ENCODE measurements at places on chromosomes 4 and X.

GRCh38 chr4:40099010-40099409, 42.4 kb downstream of the N4BP2 start:
- no peak for DNase-seq

GRCh38 chr4:121114756-121115155, 42.4 kb upstream of the NDNF start:
- no peak for DNase-seq

DNA sequence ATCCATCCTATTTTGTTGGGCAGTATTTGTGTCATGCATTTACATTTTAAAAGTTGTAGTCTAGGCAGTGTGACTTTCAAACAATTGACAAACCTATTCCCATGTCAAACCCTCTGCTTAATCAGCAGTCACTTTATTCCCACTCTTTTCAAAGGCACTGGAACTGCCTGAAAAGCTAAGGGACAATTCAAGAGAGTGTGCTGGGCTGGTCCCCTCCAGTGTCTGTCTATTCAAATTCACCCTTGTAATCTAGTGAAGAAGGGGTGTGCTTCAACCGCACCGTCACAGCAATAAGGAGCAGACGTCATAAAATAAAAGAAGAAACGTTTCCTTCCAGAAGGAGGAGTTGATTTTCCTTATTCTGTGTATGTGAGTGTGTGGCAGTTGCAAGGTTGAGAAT, 197.0 kb upstream of the MAD2L1 start:
- no peak for DNase-seq

- DNase-seq, result no peak
Observed at GRCh38 chr4:13329963-13330362, 154.2 kb downstream of the RAB28 start.

DNA sequence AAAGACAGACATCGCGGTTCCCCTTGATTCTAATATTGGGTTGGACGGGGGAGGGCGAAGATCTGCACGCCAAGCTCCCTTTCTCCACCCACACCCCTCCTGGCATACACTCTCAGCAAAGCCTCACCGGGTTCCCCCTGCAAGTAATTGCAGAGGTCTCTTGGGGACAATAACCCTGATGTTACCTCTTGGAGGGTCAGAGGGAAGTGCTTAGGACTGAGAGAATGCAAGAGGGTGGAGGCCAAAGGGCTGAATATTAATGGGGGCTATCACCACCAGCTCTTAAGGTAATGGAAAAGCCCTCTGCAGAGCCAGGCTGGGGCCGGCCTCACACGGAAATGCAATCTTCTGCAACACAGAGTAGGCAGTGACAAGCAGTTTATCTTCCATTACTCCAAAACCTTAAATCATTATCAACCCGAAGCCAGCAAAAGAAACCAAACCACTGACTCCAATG, 344.1 kb upstream of the GATB start:
- DNase-seq, result no peak

GRCh38 chr4:98758182-98758581, 99.8 kb upstream of the TSPAN5 start:
- DNase-seq, result no peak

- no peak for DNase-seq
Observed at GRCh38 chr4:118683513-118683912, 1.7 kb upstream of the METTL14 start.

- DNase-seq, result no peak
Observed at GRCh38 chr4:7677799-7678301, 243.1 kb upstream of the PSAPL1 start.

DNA sequence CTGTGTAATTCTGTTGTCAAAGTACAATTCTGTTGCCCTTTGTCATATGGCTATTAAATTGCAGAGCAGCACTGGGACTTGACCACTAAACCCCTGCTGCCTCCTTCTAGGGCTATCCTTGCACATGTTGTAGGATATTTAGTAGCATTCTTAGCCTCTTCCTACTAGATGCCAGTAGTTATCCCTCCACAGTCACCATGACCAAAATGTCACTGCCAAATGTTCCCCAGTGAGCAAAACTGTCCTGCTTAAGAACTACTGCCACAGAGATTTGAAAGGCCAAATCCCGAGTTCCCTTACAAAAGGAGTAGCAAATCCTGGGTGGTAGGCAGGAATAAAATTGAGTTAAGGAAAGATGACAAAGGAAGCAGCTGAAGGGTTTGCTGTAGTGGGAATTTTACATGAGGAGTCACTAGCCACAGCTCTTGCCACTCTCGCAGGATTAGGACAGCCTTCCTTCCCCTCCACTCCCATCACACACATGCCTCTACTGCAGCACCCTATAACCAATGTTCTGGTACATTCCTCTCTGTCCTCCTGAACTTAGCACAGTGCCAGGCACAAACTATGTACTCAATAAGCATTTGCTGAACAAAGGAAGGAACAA, 8.4 kb downstream of the APBB2 start:
- DNase-seq, result no peak

GRCh38 chrX:41491267-41492004, 44.3 kb downstream of the NYX start:
- DNase-seq, result no peak

GRCh38 chr4:22637306-22637705, 55.4 kb upstream of the GBA3 start:
- DNase-seq, result no peak

- DNase-seq, result no peak
Observed at GRCh38 chr4:141127884-141128283, 5.4 kb downstream of the RNF150 start.

- DNase-seq, result no peak
Observed at GRCh38 chrX:12901486-12901885, 4.9 kb upstream of the TLR8 start.

GRCh38 chrX:119817130-119817690, 25.8 kb upstream of the RPL39 start:
- no peak for DNase-seq

DNA sequence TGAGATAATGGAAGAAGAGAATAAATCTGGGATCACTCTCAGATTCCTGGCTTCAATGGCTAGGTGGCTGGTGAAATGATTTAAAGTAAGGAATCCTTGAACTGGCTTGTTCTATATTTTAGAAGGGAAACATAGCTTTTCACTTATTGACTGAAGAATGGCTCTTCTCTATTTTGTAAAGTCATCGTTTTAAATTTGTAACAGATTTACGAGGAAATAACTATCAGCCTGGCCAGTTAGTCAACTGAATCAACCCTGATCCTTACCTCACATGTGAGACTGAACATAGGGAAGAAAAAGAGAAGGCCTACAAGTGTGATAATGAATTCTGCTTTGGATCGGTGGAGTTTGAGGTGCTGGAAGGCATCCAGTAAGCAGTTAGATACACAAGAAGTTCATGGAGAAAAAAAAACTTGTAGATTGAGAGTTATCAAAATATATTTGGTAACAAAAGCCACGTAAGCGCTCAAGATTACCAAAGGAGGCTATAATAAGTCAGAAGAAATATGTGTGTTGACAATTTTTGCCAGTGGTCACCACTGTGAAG, 12.0 kb downstream of the AREG start:
- no peak for DNase-seq

DNA sequence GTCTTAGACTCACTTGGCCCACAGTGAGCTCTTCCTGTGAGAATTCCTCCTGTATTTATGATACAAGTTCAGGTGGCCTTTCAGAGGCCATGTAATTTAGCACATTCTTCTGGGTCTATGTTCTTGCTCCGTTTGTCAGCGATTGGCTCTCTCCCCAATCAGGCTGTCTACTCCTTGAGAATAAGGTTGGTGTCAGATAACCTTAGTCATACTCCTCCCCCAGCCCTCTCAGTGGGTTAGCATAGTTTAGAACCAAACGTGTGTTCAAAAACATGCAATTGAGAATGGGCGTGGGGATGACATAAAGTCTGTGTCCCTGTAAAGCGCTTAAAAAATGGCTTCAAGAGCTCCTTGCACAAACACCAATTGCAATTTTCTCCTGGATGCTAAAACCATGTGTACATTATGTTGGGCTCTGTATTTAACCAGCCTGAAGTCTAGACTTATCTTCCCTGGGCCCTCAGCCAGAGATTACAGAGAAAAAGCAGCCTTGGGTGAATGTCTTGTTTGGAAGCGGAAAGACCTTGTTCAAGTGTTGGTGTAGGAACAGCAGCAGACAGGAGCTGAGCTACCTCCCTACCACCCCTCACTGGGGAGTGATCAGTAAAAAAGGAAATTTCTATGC, 9.9 kb upstream of the CT47C1 start:
- DNase-seq, result no peak

DNA sequence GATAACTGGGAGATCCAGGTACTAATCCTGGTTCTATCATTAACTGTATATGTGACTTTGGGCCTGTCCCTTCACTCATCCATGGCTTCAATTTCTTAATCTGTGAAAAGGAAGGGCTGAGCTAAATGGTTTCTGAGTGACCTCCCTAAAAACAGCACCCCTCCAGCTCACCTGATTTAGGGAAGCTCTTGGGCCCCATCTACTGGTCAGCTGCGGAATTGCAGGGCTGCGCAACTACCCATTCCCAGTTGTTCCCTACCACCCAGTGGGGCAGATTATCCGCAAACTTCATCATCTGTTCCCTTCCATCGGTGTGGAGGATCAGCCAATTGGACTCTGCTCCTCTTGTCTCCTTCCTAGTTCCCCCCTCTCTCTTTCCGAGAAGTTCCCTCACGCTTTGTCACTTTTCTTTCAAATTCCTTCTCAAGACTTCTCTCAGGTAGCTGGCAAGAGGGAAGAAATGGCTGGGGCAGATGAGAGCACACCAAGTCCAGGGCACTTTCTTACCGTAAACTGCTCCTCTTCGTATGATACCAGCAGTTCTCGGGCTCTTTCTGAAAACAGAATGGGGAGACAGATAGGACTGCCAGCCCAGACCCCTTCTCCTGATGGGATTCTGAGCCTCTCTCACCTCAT, 5.8 kb downstream of the LAS1L start:
- no peak for DNase-seq

DNA sequence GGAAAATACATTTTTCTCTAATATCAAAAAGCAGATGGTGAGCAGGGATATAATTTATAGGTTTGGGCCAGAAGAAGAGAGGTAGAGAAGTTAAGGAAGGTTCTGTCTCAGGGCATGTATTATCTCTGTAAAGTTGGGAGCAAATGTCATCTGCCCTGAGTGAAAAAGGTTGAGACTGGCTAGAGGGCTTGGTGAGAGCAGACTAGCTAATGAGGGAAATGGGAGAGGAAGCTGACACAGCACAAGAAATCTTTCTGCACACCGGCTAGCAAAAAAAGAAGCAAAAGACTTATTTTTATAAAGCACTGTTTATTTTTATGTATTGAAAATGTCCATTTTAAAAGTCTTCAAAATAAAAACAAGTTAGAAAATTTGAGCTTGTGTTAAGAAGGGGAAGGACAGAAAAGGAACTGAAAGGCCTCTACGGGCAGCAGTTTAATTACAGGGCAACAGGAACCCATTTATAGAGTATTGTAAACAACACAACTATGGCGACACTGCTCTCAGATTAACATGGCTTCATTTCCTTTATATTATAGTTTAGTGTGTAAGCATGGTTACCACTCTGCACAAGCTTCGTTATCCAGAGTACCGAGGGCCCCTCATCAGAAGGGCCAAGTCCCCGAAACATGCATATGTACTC, 17.4 kb downstream of the CD40LG start:
- no peak for DNase-seq

- DNase-seq, result no peak
Observed at GRCh38 chr4:140331245-140331644, 42.2 kb upstream of the SCOC start.

GRCh38 chrX:20571611-20572010, 304.9 kb upstream of the RPS6KA3 start:
- no peak for DNase-seq

DNA sequence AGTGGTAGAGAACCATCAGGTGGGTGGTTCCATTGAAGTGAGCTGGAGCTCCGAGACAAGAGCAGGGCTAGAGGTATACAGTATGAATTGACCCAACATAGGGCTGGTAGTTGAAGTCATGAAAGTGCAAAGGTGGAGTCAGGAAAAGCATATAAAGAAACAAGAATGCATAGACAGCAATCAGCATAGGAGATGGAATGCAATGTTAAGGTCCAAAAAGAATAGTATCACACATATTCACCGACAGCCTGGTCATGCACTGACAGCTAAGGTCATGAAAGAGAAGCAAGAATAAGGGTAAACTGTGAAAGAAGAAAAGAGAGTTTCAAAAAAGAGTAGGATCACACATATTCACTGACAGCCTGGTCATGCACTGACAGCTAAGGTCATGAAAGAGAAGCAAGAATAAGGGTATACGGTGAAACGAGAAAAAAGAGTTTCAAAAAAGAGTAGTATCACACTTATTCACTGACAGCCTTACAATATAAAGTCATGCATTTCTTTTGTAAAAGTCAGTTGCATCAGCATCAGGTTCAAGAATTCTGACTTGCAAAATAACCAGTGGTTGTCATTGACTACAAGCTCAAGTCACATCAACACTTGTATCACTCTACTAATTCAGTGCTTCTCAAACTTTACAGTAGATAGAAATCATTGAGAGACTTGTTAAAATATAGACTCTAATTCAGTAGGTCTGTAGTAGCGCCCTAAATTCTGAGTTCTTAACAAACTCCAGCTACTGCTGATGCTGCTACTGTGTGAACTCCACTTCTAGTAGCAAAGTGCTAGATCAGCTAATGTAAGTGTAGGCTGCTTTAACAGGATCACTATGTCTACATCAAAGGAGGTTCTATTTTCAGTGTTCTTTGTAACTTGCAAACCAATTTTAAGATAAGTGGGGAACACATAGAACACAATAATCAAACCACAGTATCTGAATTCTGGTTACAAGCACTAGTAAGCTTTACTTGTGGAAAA, 221.9 kb downstream of the PDGFC start:
- DNase-seq, result no peak

DNA sequence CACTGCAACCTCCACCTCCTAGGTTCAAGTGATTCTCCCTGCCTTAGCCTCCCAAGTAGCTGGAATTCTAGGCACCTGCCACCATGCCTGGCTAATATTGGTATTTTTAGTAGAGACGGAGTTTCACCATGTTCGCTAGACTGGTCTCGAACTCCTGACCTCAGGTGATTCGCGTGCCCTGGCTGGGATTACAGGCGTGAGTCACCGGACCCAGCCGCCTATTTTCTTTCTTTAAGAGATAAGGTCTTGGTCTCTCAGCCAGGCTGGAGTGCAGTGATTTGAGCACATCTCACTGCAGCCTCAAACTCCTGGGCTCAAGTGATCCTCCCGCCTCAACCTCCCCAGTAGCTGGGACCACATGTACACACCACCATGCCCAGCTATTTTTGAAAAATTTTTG, 166.5 kb downstream of the DHRSX start:
- no peak for DNase-seq
